Suppressor macrophage treated with lipopolysaccharide for 1 hour (primary cell): ENCODE measurements at places on chromosomes 4 and X.
A peak's percentile ranks its signal among the peaks of the same experiment; 100 is the strongest.

- no peak for DNase-seq
Measured at GRCh38 chrX:313546-313945, 5.0 kb downstream of the GTPBP6 start.

DNA sequence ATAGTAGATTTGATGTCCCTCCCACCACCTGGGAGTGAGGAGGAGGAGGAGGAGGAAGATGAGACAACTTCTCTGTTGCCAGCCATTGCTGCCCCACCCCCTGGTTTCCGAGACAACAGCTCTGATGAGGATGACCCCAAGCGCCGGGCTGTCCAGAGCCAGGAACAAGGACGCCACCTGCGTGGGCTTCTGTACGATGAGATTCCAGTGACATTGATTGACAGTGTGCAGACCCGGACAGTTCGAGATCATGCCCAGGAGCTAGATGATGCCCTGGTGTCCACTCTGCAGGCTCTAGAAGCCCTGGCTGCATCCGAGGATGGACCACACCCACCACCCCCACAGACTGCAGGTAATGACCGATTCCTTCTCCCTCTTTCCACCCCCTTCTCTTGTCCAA lies 30.5 kb upstream of the PRPS1 start:
- DNase-seq: no peak

GRCh38 chr4:147582386-147583060 lies 34.7 kb upstream of the TMEM184C start:
- no peak for DNase-seq

DNA sequence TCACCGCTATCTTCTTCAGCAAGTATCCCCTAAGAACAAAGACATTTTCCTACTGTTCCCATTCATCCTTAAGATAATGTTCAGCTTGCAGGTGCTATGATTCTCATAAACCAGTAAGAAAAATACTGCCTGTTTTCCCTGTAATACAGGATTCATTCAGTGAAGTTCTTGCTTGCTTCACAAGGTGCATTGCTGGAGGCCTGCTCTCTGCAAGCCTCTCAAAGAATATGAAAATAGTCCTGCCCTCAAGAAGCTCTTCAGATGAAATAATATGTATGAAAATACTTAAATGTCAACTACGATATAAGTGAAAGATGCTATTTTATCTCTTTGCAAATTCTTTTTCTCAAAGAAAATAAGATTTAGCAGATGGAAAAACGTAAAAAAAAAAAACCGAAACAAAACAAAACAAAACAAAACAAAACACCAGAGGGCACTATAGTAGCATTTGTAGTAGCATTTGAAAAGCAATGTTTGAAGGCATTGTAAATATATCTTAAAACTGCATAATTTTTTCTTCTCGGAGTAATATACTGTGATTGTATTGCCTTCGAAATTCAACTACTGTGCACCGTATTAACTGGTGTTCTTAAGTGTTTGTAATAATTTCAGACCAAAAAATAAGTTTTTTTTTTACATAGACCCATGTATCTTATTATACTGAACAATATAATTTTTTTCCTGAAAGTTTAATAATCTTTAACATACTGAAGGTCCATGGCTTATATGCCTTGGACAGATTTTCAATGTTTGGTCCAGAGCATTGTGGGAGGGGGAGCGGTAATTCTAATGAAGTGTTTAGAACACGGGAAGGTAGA lies 26.0 kb downstream of the ADH4 start:
- DNase-seq: peak; percentile 31

- DNase-seq: no peak
Measured at GRCh38 chrX:132940727-132941327, 17.6 kb downstream of the HS6ST2 start.

DNA sequence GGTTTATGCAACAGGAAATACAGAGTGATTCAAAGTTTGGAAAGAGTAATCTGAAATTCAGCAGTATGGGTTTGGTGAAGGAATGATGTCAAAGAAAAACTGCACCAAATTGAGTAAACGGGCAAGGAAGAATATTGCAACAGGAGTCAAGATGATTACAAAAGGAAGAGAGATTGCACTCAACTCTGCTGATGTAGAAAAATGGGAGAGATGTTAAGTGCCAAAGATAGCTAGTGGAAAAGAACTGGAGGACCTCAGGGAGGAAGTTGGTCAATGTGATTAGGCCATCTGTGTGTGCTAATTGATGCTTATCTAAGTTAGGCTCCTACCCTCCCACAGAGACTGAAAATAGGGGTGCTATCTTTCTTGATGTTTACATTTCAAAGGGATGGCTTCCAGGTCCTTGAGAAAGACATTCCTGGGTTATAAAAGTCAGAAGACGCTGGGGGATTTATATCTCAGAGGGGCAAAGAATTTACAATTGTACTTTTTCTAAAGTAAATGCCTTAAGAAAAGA lies 167.4 kb upstream of the FAM47A start:
- no peak for DNase-seq

DNA sequence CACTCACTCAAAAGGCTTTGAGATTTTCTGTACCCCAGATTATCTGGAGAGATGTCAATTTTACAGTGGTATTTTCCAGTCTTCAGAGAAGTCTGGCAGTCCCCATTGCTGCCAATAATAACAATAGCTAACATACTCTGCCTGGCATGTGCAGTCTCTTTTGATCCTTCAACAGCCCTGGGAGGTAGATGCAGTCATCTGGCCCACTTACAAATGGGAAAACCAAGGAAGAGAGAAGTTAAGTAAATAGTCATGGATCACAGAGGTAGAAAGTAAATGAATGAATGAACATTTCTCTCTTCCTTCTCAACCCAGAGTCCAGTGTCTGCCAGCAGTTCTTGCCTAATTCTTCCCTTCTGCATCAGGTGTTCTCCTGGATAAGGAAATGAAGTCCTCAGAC lies 113.0 kb upstream of the EDNRA start:
- no peak for DNase-seq

GRCh38 chrX:55201930-55202579 lies 18.1 kb upstream of the PAGE5 start:
- DNase-seq: no peak
